CD8-positive, alpha-beta T cell (primary cell): ENCODE measurements at places on chromosomes 12 and 14.

- DNase-seq, result peak; percentile 79
These were observed 64.1 kb downstream of the NELL2 start for GRCh38 chr12:44812062-44812461.

- no peak for DNase-seq
These were observed 59.7 kb downstream of the FUT8 start for GRCh38 chr14:65472189-65472588.

DNA sequence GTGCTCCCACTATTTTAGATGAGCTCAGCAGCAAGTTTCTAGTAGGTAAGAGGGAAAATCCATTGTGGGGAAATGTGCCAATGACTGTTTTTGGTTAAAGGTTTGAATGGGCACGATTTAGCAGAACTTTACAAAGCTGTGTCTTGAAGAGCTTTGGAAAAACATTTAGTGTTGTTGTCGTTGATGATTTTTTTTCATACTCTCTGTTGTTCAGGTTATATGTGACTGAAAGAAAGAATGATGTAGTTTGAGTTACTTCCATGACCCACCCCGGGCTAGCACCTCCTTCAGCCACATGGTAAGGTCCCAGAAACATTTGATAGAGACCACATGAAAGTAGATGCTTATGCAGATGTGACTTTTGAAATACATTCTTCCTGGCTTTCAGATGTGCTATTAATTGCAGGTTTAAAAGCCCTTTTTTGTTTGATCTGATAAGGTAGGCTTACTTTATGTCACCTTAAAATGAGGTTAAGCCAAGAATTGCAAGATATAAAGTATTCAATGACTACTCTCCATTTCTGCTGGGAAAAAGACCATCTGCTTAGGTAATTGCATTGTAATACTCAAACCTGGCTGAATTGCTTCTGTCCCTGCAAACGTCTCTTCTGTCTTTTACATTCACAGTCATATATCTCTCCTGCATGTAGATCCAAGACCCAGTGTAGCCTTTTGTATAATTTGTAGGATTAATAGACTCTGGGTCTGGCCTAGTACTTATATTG is 250.6 kb downstream of the RGS6 start:
- DNase-seq, result no peak

DNA sequence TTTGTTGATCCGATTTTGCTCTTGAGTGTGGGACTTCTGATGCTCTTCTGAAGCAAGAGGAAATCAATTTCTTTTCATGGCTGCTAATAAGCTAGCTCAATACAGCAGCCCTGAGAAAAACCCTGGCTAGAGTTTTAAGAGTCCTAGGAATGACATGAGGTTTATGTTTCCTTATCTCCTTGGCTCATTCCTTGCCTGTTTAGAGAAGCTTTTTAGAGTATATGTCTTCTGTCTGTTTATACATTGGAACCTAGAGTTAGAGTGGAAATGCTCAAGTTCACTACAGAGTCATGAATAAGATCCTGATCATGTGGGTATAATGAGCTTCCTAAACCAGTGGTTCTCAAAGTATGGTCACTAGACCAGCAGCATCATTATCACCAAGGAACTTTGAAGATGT is 34.5 kb downstream of the SMOC1 start:
- DNase-seq, result no peak

GRCh38 chr14:53331247-53331646 is 178.1 kb upstream of the DDHD1 start:
- no peak for DNase-seq

GRCh38 chr12:99444859-99445316 is 202.7 kb upstream of the GARIN6 start:
- DNase-seq, result no peak

GRCh38 chr12:40149673-40150260 is 43.9 kb upstream of the SLC2A13 start:
- DNase-seq, result no peak

- DNase-seq, result no peak
These were observed 1.8 kb downstream of the CLMN start for GRCh38 chr14:95317817-95318343.

DNA sequence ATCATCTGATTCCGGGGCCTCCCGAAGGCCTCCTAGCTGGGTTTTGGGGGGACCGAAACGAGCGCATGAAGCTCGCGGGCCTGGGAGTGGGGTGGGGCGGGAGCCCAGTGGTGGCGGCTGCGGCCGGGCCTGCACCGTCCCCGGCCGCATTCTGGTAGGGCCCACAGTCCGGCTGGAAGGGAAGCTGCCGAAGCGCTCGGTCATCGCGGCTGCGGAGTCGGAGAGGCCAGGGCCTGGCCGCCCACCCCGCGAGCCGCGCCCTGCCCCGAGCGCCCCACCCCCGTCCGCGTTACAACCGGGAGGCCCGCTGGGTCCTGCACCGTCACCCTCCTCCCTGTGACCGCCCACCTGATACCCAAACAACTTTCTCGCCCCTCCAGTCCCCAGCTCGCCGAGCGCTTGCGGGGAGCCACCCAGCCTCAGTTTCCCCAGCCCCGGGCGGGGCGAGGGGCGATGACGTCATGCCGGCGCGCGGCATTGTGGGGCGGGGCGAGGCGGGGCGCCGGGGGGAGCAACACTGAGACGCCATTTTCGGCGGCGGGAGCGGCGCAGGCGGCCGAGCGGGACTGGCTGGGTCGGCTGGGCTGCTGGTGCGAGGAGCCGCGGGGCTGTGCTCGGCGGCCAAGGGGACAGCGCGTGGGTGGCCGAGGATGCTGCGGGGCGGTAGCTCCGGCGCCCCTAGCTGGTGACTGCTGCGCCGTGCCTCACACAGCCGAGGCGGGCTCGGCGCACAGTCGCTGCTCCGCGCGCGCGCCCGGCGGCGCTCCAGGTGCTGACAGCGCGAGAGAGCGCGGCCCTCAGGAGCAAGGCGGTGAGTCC is at the start of gene KLC1:
KLC1 (plus strand) TSS at position 528 of the 819 bp plus-strand sequence. CDS start 25,354 bp downstream, outside the sequence.
- DNase-seq, result peak; percentile 91

GRCh38 chr12:116382686-116383530 is 105.4 kb upstream of the MED13L start:
- DNase-seq, result no peak

- no peak for DNase-seq
These were observed 13.3 kb upstream of the PZP start for GRCh38 chr12:9221483-9221882.

DNA sequence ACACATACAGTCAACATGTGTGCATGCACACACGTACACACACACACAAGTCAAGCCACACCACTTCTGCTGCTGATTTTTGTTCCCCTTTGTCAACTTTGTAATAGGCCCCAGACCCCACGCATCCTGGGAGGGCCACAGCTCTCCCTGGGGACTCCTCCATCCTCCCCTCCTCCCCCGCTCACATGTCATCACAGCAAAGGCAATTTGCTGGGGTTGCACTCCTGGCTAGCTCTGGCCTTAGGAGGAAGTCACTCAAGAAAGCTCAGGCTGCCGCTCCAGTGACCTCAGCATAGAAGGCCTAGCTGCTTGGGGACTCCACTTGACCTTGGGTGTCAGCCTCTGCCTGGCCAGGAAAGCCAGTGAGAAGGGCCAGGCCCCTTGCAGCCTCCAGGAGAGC is 27.2 kb downstream of the NGB start:
- no peak for DNase-seq

GRCh38 chr14:94748667-94749347 is 21.1 kb downstream of the GSC start:
- no peak for DNase-seq

DNA sequence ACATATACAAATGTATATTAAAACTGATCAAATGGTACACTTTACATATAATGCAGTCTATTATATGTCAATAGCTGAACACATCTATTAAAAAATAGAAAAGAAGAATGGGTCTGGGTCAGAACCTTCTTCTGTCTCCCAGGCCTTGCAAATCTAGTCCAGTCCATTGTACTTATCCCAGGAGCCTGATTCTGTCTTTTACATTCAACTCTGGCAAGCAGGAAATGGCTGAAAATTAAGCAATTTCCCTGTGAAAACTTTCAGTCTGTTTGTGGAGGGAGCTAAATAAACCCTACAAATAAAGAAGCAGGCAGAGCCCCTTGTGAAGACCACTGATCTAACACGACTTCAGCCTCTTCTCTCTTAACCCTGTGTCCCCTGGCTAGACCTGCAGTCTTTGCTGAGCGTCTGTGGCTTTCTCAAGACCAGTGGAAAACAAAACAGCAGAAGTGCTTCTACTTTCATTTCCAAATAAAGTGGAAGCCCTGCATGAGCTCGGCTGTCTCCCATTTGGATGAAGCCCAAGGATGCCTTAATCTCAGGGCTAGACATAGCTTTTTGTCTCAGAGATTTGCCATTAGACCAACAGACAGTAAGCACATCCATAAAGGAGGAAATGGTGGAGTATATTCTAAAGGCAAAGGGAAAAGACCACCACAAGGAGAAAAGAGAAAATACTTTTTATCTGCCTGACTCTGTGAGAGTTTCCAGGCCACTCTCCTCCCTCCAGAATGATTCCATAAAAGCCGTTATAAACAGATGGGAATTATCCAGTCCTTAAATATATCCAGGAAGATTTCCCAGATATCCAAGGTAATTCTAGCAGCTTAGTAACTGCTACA is 48.2 kb downstream of the CRACR2A start:
- no peak for DNase-seq

GRCh38 chr14:100048786-100049185 is 16.4 kb upstream of the EVL start:
- DNase-seq, result peak; percentile 37

GRCh38 chr14:104121142-104121541 is 17.2 kb upstream of the KIF26A start:
- no peak for DNase-seq

- DNase-seq, result no peak
These were observed 22.2 kb downstream of the CCDC63 start for GRCh38 chr12:110869026-110869425.

GRCh38 chr14:81517798-81518398 is 15.8 kb downstream of the SEL1L start:
- DNase-seq, result no peak

DNA sequence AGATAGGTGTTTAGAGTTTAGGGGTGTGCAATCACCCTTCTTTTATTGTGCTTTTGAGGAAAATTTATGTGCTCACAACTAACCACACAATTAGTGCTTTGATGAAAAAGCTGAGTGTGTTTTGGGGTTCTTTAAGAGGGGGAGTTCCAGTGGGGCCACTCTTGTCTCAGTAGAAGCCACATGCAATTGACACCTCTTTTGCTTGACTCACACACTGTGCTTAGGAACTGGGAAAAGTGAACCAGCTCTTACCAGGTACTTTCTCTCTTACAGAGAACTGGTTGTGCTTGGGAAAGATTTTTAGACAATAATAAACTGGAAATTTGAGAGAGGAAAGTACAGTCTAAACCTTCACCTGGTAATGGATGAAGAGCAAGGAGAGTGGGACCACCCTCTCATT is 12.3 kb upstream of the YBX3 start:
- no peak for DNase-seq

DNA sequence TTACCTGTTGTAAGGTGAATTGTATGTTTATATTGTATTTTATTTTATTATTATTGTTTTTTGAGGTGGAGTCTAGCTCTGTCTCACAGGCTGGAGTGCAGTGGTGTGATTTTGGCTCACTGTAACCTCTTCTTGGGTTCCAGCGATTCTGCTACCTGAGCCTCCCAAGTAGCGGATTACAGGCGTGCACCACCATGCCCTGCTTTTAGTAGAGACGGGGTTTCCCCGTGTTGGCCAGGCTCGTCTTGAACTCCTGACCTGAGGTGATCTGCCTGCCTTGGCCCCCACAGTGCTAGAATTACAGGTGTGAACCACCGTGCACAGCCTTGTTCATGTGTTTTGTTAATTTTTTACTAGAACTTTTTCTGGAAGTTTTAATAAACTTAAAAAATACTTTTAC is 3.8 kb downstream of the ATF7IP start:
- no peak for DNase-seq

GRCh38 chr12:121765573-121765972 is 27.9 kb downstream of the RHOF start:
- DNase-seq, result no peak

- no peak for DNase-seq
These were observed 69.7 kb upstream of the CCND2 start for GRCh38 chr12:4203772-4204376.

DNA sequence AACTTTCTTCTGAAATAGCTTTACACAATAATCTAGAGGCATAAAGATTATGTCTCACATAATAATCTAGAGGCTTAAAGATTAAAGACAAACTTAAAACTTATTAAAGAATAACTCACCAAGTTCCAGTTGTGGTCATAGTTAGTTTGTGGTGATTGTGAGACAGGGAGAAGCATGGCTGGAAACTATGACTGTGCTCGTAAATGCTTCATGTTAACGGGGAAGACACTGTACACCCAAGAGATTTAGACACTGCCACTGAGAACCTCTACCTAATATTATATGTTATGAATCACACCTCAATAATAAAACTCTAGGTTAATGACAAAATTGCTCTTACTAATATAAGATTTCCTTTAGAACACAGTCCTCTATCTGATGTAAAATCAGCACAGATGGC is 541.6 kb downstream of the TMEM121 start:
- DNase-seq, result no peak

DNA sequence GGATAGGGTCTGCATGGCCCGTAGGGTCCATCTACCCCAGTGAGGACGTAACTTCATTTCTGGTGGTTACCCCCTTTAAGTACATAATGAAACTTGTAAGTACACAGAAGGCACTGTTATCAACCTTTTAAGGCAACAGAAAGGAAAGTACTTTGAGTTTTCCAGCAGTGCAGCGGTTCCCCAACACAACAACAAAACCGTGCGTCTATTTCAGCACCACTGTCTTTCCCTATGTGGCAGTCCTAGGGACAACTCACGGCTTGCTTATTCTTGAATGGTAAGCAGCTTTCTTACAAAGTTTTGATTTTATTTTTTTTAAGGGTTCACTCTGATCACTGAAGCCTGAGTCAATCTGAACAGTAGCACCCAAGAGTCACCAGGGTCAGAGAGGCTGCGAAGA is 46.3 kb downstream of the FOXN3 start:
- no peak for DNase-seq

DNA sequence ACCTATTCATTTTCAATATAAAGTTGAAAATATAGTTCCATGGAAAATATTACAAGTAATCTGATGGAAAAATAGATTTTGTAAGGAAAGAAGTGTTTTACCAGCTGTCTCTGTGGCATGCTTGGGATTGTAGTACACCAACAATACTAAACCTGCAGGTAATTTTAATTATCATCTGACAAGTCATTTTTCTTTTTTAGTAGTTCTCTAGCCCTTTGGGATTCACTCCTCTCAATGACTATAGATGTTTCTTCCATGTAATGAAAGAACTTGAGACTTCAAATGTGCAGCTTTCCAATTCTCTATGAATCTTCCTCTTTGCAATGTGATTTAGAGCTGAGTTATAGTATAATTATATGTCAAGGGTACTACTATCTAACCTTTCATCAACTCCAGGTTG is 14.7 kb upstream of the LIN7A start:
- DNase-seq, result no peak

DNA sequence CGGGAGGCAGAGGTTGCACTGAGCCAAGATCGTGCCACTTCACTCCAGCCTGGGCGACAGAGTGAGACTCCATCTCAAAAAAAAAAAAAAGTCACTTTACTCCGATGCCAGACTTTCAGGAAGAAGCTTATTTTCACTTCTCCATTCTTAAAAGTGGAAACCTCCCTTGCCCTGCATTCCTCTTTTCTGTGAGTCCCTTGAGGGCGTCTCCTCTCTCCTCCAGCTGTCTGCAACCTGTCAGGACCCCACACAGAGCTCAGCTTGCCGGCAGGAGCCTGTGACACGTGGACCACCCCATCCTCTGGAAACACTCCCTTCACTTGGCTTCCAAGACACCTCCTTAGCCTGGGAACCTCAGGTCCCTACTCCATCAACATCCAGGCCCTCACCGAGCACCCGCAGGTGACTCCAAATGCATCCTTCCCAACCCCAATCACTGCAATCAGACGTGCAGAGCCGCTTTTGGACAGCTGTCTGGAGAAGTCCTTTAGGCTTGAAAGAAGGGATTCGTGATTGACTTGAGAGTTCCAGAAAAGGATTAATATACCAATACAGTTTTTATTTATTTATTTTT is 34.3 kb downstream of the SLC15A4 start:
- DNase-seq, result no peak
